ENCODE measurements at places on chromosomes 16 and 17.

DNA sequence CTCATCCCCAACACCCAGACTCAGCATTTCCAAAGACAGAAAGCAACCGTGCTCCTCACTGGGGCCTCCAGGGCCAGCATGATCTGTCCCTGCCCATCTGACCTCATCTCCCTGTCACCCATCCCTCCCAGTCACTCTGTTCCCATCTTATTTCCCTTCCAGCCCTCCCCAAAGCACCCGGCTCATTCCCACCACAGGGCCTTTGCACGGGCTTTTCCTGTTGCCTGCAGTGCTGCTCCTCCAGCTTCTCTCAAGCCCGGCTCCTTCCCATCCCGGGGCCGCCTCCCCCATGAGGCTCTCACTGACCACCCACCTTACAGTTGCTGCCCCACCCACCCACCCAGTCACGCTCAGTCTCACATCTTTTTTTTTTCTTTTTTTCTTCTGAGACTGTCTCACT, 54.8 kb downstream of the RMI2 start:
- peak; percentile 3 for DNase-seq

GRCh38 chr16:48318630-48319029, 66.6 kb downstream of the SIAH1 start:
- DNase-seq: no peak

DNA sequence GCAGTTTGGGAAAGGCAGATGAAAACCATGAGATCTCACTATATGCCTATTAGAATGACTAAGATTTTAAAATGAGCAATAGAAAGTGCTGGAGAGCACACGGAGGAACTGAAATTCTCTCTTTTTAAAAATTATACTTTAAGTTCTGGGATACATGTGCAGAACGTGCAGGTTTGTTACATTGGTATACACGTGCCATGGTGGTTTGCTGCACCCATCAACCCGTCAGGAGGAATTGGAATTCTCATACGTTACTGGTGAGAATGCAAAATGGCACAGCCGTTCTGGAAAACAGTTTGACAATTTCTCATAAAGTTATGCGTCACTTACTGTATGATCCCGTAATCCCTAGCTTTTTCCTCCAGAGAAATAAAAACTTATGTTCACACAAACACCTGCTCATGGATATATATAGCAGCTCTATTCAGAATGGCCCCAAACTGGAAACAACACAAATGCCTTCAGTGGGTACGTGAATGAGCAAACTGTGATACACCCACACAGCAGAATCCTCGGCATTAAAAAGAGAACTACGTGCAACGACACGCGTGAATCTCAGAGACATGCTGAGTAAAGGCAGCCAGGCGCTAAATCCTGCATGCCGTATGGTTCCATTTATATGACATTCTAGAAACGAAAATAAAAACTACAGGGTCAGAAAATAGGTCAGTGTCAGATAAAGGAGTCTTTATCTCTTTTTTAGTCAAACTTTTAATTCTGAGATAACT, 11.8 kb downstream of the PIK3R6 start:
- DNase-seq: no peak

DNA sequence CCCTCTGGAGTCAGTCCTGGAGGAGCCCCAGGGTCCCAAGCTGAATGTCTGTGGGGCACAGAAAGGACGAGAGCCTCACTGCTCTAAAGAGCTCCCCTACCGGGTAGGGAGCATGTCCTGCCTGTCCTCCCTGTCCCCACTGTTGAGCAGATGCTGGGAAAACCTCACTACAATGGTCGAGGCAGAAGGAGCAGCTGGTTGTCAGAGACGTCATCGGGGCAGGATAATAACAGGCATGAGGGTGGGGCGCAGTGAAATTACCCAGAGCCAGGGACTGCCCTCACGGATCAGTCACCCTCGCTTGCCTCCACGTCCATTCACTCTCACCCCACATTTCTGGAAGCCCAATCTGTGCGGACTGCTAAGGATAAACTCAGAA, 538 bp downstream of the TM4SF5 start:
- no peak for DNase-seq

DNA sequence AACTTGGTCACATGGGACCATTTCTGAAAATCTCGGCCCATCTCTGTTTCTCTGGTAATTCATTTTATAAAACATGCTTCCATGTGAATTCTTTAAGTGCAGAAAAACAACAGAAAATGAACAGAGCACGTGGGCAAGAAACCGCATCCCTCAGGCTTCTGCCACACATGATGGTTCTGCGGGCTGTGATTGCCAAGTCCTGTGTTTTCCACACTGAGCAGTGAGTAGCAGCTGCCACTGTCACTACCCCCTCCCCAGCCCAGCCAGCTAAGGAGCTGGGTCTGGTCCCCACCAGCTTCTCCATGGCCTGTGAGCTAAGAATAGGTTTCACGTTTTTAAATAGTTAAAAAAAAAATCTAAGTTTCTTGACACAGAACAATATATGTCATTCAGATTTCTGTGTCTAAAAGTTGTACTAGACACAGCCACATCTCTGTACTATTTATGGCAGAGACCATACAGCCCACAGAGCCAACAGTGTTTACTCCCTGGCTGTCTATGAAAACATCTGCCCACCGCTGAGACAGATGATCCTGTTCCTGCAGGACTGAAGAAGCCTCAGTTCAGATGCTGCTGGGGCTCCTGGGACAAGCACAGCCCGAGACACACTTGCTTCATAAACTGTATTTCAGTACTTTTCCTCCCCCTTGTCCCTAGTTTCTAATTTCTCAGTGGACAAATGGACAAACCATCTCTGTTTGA, 41.5 kb downstream of the USP22 start:
- no peak for DNase-seq

DNA sequence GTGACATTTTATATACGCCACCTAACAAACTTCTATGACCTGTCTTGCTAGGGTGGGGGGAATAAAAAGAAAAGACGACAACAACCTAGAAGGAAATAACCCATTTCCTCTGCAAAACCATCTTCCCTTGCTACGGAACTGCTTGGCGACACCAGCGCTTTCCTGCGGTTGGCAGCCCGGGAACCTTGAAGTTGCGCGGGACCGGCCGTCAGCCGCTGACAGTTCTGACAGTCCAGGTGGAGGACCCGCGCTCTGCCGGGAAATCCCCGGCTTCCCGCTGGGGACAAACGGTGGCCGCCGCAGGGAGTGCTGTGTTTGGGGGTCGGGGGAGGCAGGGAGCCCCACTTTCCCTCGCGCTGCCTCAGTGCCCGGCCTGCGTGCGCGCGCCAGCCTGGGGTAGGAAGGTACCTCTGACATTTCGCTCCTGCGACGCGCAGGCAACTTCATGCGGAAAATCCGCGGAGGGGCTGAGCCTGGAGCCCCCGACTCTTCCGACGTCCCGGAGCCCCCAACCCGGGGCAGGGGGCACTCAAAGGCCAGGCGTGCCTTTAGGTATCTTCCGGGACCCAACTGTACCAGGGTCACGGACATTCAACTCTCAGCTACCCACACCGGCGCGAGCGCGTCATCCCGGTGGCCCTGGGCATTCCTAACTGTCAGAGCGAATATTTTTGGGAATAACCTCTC, 516 bp downstream of the SLC16A6 start:
- peak; percentile 58 for DNase-seq

DNA sequence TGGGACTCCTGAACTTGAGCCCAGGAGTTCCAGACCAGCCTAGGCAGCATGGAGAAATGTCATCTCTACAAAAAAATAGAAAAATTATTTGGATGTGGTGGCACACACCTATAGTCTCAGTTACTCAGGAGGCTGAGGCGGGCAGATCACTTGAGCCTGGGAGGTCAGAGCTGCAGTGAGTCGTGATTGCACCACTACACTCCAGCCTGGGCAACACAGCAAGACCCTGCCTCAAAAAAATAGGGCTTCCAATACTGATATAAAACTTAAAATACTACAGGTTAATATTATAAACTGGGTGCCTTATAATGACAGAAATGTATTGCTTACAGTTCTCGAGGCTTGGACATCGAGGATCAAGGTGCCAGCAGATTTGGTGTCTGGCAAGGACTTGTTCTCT, 10.6 kb downstream of the CES2 start:
- no peak for DNase-seq

GRCh38 chr16:69601250-69601649, 35.5 kb downstream of the NFAT5 start:
- no peak for DNase-seq

DNA sequence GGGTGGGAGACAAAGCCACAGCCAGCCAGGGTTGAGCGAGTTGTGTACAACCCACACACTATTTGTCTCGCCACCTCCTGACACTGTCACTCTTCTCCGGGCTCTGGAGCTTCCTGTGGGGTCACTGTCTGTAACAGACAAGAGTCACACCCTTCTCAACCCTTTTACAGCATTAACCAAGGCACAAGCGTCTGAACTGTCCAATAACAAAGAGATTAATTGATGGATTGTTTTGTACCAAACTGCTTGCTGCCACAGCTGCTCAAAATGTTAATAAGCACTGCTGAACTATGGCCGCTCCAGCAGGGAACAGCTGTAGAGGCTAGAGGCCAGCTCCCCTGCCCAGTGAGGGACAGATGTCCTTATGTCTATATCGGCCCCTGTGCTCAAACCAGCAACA, 25.2 kb upstream of the HYDIN start:
- DNase-seq: no peak

DNA sequence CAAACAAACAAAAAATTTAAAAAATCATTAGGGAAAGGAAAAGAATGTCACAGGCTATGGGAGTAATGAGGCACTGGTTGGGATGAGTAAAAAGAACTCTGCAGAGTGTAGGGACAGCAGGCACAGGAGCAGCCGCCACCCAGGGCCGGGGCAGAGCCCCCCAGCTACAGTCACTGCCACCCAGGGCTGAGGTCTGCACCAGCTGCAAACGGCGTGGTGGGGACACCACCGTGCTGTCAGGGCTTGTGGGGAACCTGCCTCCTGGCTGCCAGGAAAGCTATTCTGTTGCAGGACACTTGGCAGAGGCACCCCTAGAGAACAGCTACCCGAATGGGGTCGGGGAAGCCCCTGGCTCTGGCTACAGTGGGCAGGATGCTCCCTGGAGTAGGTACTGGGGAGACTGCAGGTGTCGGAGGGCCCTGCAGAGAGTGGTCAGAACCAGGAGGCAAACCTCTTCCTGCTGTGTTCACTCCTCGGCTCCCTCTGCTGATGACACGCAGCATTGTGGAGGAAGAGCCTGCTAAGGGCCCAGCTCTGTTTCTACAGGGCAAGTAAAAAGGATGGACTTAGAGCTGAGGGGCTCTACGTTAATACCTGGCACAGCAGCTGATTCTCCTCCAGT, 32.3 kb upstream of the CAPN15 start:
- no peak for DNase-seq

GRCh38 chr16:83482545-83483162, 325.1 kb upstream of the HSBP1 start:
- no peak for DNase-seq

DNA sequence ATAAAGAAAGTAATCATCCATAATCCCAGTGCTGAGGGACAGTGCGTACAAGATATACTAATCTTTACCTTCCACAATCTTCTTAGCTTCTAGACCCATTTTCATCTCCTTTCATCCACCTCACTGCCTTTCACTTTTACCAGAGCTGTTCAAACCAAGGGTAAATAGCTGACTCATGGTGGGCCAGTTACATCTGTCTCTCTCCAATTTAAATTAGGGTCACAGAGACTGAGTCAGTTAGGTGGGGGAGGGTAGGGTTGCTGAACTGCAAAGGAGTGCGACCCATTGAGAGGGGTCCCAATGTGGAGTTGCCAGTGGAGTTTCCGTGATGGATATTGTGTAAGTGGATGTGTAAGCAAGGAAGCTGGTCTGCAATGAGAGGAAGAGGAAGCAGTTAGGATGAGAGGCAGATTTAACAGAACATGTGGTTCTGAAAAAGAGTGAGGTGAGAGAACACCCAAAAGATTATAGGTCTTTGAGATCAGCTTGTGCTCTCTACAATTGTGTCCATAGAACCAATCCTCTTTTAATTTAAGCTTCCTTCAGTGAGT, 83.5 kb downstream of the GP2 start:
- DNase-seq: no peak

GRCh38 chr17:77303620-77304019, 162.9 kb downstream of the SEC14L1 start:
- DNase-seq: no peak

- DNase-seq: no peak
Observed at GRCh38 chr17:27496437-27496943, 40.2 kb downstream of the KSR1 start.

DNA sequence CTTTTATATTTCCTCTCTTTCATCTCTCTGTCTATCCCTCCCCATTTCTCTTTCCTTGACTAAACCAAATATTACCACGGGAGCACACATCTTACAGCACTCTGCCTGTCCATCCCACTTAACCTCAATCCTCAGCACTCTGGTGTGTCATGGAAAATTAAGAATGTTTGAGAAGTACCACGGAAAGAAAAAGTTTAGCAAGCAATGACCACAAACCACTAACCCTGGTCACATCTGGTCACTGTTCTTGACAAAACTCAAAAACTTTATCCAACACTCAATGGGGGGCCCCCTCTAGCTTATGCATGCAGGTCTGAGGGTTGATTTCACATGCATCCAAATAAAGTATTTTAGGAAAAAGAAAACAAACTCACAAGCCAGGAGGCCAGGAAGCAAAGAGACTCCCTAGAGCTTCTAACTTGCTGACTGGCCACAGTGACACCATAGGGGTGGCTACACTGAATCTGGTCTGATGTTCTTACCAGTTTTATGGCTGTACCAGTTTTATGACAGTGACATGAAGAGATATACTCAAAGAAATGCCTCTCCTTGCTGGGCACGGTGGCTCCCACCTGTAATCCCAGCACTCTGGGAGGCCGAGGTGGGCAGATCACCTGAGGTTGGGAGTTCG, 229.2 kb downstream of the STX8 start:
- no peak for DNase-seq

DNA sequence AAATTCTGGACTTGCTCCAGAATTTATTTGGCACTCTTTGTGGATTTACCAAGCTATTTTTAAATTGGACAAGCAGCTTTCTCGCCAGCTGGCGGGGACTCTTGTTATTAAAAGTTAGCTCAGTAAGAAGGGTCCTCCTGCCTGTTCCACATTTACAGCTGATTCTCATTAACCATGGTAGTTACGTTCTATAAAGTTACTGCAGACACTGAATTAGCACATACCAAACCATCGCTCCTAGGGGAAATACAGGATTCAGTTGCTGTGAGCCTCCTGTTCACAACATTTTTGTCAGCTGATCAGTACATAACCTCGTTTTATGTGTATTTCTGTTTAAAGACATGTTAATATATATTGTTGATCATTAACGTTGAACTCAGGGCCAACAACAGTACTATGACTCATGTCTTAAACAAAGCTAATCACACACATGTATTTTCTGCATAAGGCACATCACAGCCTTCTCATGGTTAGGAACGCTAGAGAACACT, 4.2 kb downstream of the LDAF1 start:
- DNase-seq: peak; percentile 84
